ENCODE measurements at places on chromosomes 3 and 15.
A peak's percentile ranks its signal among the peaks of the same experiment; 100 is the strongest.

DNA sequence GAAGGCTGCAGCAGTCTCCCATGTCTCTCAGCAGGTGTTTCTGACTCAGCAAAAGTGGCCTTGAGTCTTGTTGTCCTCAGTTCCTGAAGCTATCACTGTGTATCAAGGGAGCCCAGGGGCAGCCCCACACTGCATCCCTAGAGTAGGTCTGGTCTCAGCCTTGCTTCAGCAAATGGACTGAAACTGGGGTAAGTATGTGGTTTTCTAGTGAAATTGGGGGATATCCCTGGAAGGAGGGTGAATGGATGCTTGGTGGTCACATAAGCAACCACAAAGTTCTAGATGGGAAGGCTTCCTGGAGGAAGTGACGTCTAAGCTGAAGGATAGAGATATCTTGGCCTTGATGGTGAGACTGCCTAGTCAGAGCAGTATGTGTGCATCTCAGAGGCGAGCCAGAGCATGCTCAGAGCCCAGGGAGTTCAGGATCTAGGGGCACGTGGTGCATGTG lies 38.4 kb downstream of the TMEM158 start:
- DNase-seq: no peak

DNA sequence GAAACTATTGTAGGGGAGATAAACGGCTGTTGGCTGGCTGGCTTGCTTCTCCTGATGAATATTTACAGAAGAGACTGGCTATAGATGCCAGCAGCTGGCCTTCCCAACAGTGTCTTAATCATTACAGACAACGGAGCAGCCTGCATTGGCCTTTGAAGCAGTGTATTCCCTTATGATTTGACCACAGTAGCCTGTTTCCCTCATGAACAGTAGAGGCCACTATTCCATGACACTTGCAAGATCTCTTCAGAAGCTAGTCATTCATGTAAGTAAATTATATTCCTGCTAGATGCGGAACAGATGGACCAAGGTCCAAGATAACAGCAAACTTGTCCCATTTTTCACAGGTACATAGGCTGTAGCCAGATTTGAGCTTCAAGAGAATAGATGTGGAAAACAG lies 47.3 kb downstream of the TMCO5A start:
- no peak for DNase-seq

- no peak for DNase-seq
These were observed 77.2 kb downstream of the VGLL4 start for GRCh38 chr3:11566478-11566877.

DNA sequence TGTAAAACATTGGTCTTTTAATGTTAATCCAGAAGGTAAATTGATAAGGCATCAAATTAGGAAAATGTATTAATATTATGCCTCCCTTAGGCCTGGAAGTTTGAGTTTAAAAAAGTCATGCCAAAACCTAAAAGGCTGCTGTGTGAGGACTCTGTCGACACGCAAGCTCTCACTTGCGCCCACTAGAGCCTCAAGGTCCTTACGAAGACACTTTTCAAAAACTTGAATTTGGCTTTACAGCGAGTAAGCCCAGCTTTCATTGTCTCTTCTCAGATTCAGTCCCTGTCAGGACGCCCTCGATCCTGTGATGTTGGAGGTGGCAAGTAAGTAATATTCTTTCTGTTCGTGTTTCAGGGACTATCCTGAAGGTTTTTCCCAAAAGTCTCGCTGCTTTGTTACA lies 89.7 kb downstream of the CRTC3 start:
- peak; percentile 28 for DNase-seq

GRCh38 chr3:101858464-101859030 lies 9.2 kb downstream of the NFKBIZ start:
- no peak for DNase-seq

GRCh38 chr3:105616374-105617121 lies 249.8 kb downstream of the ALCAM start:
- no peak for DNase-seq
